Activated naive CD4-positive, alpha-beta T cell treated with anti-CD3 and anti-CD28 coated beads, Interleukin-2, amount 10 ng/mL, durations not matched to agents 7 days and 5 days (primary cell): ENCODE measurements at places on chromosomes 7 and 10.

DNA sequence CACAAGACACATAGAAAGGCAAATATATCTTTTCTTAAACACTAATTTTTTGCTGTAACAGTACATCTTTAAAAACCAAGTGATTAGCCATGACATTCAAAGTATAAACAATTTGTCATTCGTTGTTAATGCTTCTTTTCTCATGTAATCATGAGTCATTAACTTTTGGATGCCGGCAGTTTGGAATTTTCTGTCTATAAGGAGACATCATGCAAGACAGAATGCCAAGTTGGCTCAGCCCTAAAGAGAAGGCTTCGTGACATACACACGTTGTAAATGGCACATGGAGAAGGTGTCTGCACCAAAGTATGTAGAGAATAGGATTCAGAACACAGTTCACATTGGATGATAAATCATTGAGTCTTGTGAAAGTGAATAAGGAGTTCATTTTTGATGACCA, 35.9 kb downstream of the CCDC3 start:
- no peak for DNase-seq

GRCh38 chr10:104688251-104689042, 47.4 kb downstream of the SORCS3 start:
- DNase-seq: no peak

- DNase-seq: no peak
These were observed 73.5 kb downstream of the RTKN2 start for GRCh38 chr10:62194924-62195674.

DNA sequence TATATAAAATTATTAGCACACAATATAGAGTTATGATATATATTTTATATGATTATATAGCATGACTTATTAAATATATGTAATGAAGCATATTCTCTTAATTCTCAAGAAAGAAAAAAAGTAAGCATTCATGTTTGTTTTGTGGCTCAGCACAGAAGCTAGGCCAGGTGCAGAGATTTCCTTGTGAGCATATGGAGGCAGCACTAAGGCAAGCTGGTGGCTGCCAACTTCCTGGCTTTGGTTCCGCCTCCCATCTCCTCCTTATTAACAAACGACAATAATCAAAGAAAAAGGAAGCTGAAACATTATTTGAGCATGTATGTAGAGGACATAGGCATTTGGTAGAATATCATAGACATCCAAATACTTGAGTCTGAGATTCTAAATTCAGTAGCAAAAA, 130.3 kb downstream of the ST7 start:
- DNase-seq: no peak

GRCh38 chr10:59096631-59097030, 79.8 kb upstream of the PHYHIPL start:
- DNase-seq: no peak

GRCh38 chr10:86721232-86721631, 35.2 kb upstream of the BMPR1A start:
- DNase-seq: no peak

- DNase-seq: no peak
These were observed 333.3 kb downstream of the SDK1 start for GRCh38 chr7:3634396-3634795.

DNA sequence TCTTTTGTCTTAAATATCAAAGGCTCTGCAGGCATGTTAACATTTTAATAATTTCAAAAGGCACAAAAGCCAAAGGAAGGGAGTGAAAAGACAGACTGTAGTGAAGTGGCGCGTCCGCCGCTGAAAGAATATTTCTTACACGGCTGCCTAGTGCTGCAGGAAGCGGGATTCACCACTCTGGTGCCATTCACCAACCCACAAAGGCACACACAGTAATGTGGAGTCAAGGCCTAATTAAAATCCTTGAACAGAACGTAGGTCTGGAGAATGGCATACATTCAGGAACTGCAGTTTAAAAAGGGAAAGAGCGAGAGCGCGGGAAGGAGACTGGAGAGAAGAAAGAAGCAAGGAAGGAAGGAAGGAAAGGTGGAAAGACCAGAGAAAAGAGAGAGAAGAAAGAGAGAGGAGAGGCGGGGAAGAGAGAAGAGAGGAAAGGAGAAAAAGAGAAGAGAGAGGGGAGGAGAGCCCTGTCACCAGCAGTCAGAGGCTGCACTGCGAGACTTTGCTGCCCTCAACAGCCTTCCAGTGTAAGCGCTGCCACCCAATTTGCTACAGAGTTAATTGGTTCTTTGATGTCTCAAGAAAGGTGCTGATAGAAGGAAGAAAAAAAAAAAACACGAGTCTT, 554.0 kb downstream of the MDFIC start:
- DNase-seq: peak; percentile 24

- no peak for DNase-seq
These were observed 9.4 kb upstream of the NKX2-3 start for GRCh38 chr10:99523251-99523773.
